ENCODE measurements at places on chromosomes 11 and 22.
A peak's percentile ranks its signal among the peaks of the same experiment; 100 is the strongest.

DNA sequence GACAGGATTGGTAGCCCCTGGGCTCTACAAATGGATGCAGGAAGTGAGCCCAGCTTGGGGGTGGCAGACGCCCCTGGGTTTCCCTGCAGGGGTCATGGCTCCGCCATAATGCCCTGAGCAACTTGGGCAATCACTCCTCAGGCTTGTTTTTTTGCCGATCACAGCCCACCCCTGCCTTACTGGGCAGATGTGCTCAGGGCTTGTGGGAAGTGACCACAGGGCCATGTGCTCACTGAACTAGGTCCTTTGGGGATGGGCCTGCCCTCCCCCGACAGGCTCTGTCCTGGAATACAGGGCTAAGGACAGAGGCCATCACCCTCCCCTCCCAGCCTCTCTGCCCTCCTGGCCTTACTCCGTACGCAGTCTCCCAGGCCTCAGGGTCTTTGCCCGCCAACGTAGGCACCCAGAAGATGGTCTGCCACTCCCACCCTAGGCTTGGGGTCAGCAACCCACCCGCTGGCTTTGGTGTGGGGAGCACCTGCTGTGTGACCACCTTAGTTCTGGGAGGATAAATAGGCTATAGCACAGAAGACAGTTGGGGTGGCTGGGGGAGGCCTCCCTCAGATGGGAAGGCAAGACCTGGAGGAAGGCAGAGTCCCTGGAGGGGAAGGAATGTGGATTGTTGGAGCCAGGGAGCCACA is 3.8 kb downstream of the RPLP2 start:
- no peak for DNase-seq

- DNase-seq, result no peak
These were observed 22.7 kb upstream of the RASD2 start for GRCh38 chr22:35517769-35518530.

DNA sequence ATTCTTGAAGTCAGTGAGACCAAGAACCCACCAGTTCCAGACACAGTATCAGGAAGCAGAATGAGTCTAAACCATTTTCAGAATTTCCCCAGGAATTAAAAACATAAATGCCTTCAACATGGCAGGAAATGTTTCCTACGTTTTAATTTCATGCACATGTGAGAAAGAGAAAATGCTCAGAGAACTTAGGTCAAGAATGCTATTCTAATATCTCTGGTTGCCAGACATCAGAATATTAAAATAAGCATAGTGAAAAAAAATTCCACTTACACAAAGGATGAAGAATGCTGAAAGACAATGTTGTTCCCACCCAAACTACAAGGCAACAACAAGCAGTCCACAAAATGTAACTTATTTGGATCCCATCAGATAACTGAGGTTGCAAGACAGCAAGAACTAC is 104.8 kb downstream of the RAB38 start:
- DNase-seq, result no peak

DNA sequence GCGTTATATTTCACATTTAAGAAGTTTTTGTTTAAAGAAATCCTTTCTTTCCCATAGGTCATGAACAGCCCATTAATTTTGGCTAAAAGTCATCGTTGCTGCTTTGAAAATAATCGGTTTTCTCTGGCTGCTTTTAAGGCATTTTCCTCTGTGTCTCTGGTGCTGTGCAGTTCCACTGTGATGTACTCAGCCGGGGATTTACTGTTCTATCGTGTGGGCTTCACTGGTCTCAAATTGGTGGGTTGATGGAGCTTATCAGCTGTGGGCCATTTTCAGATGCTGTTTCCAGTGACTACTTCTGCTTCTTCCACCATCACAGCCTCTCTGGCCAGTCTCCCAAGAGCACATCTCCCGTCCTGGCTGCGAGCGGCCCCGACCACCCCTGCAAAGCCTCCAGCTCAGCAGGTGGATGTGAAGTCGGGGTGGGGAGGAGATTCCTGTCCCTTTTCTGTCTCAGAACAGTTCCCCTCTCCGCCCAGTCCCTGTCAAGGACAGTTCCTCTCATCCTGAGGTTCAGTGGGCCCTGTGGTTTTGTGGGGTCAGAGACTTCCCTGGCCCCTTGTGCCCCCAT is 20.3 kb downstream of the IFITM10 start:
- DNase-seq, result no peak

GRCh38 chr11:68346462-68346790 is 34.0 kb downstream of the LRP5 start:
- no peak for DNase-seq

- no peak for DNase-seq
These were observed 226.2 kb downstream of the TMEM135 start for GRCh38 chr11:87263979-87264378.

DNA sequence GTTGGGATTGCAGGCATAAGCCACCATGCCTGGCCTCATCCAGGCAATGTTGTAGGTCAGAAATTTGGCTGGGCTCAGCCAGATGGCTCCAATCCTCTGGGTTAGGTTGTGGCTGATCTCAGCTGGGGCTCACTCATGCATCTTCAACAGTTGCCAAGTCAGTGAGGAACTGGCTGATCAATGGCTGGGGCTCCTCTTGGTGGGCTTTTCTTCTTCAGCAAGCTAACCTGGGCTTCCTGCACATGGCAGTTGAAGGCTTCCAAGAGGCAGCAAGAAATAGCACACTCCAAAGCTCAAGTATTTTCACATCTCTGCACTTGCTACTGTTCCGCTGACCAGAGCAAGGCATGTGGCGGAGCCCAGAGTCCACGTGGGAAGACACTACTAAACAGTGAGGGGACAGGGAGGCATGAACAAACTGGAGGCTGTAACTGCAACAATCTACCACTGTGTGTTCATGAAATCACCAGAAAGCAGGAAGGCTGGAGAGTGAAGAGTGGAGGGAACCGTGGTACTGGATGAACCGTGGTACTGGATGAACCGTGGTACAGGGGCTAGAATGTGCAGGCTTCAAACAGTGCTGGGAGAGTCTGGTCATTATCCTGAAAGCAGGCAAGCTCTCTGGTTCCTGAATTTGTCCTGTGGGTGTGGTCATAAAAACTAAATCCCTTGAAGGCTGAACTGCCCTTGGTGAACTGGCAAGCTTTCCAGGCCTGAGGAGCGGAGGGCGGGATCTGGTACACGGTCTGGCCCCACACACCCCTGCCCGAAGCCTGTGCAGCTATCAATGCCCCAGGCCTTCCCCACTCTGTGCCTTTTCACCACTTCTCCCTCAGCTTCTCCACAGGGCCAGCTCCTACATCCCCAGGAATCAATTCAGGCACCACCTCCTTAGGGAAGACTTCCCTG is 20.2 kb downstream of the CHST1 start:
- DNase-seq, result no peak

DNA sequence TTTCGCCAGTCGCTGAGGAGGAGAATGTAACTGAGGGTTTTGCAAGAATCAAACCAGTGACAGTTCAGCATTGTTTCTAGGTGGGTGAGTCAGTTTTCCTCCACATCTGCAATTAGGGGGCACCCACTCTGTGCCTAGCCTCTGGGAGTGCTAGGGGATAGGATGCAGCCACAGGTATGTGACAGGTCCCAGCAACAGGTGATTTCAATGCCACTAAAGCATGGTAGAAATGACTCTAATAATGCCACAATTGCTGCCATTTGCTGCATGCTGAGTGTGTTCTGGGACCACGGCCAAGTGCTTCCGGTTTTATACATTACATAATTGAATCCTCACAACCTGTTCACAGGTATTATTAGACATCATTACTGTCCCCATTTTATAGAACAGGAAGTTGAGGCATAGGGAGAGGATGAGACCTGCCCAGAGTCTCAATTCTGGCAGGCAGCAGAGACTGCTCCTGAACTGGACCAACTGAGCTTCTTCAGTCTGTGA is 556 bp downstream of the CRYBB2 start:
- DNase-seq, result no peak

DNA sequence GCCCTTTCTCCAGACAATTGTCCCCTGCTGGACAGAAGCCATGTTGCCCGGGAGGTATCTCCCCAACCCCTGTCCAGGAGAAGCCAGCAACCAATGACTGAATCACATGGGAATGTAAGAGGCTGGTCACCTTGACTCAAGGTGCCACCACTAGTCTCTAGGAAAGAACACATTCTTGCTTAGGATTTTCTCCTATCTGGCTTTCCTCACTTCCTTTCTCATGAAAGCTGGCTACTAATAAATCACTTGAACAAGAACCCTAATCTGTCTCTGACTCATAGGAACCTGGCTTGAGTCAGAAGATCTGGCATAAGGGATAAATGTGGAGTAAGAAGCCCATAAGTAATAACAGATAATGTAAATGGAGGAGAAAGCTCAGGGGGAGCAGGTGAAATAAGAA is 101.4 kb upstream of the C11orf87 start:
- DNase-seq, result peak; percentile 81

GRCh38 chr11:64245401-64245796 is 1.3 kb downstream of the PPP1R14B start:
- no peak for DNase-seq

DNA sequence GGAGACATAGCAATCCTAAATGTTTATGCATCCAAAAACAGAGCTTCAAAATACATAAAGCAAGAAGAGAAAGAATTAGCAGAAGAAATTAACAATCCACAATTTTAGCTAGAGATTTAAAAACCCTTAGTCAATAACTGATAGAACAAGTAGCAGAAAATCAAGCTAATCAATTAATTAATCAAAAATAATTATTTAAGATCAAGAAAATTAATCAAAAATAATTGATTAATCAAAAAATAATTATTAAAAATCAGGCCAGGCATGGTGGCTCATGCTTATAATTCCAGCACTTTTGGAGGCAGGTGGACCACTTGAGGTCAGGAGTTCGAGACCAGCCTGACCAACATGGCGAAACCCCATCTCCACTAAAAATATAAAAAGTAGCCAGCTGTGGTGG is 29.2 kb downstream of the C11orf24 start:
- no peak for DNase-seq

DNA sequence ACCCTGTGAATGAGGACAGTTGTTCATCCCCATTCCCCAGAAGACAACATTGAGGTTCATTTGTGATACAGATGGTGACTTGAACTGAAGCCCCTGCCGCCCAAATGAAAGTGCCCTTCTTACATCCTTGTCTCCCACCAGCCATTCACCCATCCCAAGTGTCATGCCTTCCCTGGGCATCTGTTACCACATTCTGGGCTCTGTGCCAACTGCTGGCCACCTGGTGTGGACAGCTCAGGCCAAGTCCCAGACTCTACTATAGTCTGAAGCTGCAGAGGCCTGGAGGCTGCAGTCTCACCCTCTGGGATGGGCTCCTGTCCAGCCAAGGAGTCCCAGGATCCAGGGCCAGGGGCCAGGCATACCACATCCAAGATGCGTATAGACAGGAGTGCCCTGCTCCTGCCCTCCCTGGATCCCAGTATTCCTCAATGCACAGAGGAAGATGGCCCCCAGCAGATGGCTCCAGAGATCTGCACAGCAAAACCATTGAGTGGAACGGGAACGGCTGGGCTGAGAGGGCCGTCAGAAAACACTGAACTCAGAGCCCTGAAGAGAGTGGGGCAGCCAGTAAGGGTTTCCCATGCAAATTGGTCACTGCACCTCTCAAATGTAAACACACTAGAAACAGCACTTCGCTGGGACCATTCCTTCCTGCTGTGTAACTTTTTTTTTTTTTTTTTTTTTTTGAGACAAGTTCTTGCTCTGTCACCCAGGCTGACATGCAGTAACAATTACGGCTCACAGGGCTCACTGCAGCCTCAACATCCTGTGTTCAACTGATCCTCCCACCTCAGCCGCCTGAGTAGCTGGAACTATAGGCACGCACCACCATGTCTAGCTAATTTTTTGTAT is 22.8 kb downstream of the ARRB1 start:
- DNase-seq, result peak; percentile 67

- peak; percentile 62 for DNase-seq
These were observed 15.6 kb upstream of the INCENP start for GRCh38 chr11:62108017-62108750.

Data from fibroblast of skin of abdomen (primary cell).